ENCODE measurements at places on chromosomes 1 and 21.

DNA sequence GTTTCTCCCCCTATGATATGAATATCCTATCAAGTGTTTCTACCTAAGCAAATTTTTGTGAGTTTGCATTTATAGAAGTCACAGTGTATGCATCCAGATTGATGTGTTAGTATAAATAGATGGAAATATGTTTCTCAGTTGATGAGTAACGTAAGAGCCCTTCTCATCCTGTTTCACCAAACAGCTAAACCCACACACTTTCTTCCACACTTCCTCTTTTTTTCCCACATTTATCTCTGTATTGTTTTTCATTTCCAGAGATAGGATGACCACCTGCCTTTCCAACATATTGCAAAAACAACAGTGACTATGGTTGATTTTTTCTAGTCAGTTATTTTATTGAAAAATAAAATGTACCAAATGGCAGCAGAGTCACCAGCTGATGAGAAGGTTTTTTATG lies 490.1 kb downstream of the NEGR1 start:
- DNase-seq, result no peak

DNA sequence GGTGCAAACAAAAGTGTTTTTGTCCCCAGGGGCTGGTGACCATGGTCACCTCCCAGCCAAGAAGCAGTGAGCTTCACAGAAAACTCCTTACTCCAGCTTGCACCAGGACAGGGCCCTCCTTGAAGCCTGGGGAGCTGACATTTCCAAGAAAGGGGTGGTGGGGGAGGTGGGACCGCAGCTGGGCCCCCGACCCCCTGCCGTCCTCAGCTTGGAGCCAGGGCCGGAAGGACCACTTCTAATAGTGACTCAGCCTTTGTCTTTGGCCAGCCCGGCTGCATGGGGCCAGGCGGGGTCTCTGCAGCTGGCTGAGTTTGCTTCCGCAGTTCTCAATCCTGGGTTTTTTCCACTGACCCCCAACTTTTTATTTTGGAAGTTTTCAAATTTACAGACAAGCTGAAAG lies 136.5 kb upstream of the POU3F1 start:
- DNase-seq, result no peak

GRCh38 chr1:93519199-93519829 lies 71.4 kb downstream of the FNBP1L start:
- DNase-seq, result no peak

DNA sequence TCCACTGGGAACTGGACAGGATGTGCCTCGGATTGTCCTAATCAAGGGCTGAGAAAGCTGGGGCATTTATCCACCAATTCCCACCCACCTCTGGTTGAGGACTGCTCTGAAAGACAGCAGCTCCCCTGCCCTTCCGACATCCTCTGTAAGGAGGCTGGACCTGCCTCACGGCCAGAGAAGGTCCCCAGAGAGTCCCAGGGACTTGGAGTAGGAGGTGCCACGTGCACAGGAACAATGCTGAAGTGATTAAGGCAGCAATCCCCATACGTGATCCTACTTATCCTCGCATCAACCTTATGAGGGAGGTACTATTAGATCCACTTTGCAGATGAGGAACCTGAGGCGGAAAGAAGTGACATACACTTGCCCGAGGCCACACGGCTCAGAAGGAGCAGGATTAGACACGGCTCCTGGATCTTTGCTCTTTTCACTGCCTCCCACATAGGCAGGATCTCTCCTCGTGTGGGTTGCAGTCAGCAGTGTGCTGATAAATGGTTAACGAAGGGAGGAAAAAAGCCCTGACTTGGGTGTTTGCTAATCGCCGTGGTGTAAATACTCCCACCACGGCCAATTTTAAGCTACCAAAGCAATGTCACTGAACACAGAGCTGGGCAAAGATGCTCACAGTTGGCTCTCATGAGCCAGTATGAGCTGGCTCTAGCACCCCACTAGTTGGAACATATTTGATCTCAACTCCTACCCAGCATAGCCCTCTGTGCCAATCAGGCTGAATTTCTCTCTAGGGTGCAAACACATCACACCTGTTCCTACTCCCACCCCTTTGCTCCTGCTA lies 18.6 kb upstream of the LDLRAP1 start:
- DNase-seq, result no peak

GRCh38 chr21:26028183-26028582 lies 142.4 kb downstream of the APP start:
- no peak for DNase-seq

GRCh38 chr1:211935448-211935970 lies 99.8 kb downstream of the INTS7 start:
- DNase-seq, result no peak

- DNase-seq, result no peak
Measured at GRCh38 chr1:57835620-57836019, 411.8 kb upstream of the DAB1 start.

DNA sequence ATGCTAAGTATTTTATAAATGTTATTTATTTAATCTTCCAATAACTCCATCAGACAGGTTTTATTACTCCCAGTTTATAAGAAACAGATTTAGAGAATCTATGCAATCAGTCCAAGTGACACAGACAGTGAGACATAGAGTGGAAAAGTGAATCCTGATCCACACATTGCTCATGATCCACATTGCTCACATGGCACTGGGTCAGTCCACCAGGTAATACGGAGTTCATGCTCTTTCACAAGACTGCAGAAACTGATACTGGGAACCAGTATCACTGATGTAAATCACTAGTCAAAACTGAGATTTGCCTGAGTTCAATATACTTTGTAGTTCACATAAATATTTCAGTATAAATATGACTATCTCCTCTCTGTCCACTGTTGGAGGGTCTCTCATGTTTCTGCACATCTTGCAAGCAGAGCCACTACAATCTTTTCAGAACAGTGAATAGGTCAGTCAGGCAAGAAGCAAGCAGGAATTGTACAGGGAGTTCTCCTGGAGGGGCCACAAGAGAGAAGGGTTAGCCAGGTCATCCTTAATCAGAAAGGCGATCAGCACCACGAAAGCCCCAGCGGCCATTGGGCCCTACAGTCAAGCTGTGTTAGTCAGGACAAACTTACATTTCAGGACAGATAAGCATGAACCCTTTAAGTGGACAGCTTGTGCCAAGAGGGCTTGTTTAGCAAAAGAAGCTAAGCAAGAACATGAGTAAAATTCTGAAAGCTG lies 275.4 kb upstream of the NR5A2 start:
- DNase-seq, result no peak

- no peak for DNase-seq
Measured at GRCh38 chr1:220032911-220033310, 13.4 kb downstream of the EPRS1 start.

DNA sequence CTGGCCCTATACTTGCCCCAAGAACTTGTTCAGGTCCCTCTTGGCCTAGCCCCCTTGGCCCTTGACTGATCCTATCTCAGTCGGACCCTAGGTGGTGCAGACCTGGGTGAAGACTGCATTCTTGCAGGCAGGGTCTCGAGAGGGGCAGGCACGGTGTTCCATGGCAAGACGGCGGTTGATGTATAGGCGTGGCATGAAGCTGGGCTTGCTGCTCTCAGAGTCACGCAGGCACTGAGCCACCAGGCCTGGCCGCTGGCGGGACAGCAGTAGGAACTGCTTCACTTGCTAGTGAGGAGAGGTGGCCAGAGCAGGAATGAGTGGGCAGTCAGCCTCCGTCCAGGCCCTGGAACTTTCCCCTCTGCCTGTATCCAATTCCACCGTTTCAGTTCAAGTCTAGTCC lies 3.8 kb downstream of the HECTD3 start:
- DNase-seq, result no peak

DNA sequence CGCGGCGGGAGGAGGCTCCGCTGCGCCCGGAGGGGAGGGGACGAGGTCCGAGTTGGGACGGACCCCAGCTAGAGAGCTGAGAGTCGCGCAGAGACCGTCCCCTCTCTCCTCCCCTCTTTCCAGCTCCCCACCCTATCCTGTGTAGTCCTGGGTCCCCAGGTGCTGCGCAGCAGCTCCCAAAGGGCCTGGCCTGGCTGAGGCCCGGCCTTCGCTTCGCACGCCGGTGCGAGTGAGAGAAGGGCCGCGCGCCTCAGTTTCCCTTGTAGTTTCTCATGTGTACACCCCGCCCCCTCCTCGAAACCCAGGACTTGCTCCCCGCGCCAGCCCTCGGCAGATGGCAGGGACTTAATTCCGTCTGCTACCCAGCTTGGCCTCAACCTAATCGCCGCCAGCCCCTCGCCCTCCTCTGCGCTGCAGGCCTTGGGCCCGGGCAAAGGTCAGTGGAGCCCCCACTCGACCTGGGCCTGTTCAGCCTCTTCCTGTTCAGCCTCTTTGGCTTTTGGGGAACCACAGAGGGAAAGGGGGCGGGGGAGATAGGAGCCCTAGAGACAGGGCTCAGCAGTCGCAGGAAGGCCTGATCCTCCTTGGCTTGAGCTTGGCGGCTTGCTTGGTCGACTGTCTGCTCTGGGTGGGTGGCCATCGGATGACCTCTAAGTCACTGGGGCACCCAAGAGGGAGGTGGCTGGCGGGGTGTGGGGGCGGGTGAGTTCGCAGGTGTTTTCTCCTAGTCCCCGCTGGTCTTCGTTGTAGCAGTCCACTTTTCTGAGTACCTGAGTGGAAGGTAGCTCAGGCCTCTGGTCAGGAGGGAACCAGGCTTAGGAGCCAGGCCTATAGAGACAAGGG lies 1.0 kb downstream of the ZNF687 start:
- DNase-seq, result peak; percentile 29

DNA sequence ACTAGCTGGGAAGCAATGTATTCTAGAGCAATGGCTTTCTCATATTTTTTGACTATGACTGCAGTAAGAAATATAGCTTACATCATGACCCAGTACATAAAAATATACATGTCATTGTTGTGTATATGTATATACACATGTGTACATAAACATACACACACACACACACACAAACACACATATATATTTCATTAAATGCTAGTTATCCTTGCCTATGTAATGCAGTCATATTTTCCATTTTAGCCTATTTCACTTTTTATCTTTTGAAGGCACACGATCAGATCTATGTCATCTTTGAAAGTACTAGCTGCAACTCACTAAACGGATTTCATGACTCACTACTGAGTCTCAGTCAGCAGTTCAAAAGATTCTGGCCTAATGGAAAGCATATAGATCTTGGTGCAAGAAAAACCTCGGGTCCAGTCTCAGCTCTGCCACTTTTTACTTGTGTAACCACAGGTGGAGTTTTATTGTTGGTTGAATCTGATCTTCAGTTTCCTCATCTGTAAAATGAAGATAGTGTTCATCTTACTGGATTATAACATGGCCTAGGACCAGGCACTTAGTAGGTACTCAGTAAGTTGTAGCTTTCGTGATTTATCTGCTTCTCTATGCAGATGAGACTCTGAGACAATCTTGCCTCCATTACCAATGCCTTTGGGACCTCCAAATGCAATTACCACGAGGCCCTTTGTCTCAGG lies 325.6 kb downstream of the RRAGC start:
- DNase-seq, result no peak

DNA sequence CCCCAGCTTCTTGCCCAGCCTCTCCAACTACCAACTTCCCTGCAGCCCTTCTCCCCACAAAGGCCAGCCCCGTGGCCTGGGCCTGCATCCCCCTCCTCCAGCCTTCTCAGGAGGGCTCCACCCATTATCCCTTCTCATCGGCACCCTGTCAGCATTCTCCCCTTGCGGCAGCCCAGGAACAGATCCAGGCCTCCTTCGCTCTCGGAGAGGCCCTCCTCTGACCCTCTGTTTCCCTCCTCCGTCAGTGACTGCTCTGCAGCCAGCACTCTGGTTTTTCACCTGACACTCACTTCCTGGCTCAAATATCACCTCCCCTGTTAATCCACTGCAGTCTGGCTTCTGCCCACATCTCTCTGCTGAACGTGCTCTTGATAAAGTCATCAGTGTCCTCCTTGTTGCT lies 17.5 kb downstream of the ADGRB2 start:
- DNase-seq, result no peak

DNA sequence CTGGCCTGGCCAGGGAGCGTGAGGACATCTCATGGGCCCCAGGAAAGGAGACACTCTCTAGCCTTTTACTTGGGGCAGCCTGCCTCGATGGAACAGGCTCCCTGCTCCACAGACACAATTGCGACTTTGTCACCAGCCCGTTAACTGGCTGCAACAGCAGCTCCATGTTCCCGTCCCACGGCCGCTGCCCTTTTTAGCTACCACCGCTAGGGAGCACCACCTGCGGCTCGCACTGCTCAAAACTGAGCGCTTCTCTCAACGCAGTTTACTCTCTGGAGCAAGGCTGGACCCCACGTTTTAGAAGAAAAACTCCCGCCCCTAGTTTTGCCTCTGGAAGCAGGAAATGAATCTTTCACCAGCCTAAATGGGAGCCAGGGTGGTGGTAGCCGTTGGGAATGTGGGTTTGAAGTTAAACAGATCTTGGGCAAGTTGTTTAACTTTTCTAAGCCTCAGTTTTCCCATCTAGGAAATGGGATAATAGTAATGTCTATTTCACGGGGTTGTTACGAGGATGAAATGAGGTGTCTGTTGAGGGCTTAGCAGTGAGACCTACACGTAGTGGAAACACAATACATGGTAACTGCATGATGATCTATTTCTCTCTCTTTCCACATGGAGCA lies 3.5 kb upstream of the LRRC38 start:
- DNase-seq, result no peak

DNA sequence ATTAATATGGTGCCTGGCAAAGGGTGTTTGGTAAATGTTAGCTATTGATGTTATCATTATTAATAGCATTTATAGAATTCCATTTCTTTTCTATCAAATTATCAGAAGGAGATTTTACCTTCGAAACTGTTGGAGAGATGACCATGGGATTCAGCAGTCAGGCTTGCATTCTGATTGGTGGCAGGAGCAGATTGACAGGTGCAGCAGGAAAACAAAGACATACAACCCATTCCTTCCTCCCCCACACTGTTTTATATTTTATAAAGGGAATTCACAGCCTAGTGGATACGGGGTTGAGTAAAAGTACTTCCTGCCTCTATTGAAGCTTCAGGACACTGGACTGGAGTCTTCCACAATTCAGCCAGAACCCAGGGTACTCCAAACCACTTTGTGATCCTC lies 55.1 kb upstream of the SYT14 start:
- DNase-seq, result peak; percentile 71

DNA sequence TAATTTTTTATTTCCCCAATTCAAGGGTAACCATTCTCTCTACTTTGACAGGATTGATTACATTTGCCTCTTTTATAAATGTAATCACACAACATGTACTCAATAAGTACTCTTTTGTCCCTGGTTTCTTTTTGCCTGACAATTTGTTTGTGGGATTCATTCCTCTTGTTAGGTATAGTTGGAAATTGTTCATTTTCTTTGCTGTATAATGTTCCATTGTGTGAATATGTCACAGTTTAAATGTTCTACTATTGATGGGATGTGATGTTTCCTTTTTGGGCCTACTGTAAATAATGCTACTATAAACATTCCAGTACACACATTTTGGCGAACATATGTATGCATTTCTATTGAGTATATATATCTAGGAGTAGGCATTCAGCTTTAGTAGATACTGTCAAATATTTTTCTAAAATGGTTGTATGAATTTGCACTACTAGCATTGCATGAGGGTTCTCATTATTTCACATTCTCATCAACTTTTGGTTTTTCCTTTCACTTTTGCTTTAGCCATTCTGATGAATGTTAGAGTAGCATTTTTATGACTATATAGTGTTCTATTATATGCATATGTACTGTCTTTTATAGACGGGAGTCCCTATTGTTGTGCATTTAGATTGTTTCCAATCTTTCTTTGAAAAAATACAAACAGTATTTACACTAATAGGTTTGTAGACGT lies 35.0 kb upstream of the PRKACB start:
- DNase-seq, result no peak

GRCh38 chr1:98398092-98398491 lies 263.4 kb upstream of the SNX7 start:
- DNase-seq, result no peak
